ENCODE measurements at places on chromosomes 2 and 18.

DNA sequence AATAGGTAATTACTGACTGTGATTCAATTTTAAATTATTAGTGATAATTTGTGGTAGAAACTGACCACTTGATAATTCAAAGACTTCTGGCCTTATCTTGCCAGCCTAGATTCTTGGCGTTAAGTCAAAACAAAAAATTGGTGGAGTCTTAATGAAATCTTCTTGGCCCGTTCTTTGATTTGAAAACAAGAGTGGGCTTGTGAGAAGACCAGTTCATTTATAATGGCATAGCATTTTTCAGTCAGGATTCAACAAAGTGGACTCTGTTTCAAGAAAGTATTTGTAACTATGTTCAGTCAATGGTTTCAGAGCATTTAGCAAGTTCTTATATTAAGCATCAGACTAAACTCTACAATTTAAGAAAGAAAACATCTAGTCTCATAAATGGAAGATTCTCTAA is 26.0 kb downstream of the ITGA4 start:
- DNase-seq, result no peak

GRCh38 chr2:114175507-114175906 is 266.9 kb upstream of the DPP10 start:
- no peak for DNase-seq

DNA sequence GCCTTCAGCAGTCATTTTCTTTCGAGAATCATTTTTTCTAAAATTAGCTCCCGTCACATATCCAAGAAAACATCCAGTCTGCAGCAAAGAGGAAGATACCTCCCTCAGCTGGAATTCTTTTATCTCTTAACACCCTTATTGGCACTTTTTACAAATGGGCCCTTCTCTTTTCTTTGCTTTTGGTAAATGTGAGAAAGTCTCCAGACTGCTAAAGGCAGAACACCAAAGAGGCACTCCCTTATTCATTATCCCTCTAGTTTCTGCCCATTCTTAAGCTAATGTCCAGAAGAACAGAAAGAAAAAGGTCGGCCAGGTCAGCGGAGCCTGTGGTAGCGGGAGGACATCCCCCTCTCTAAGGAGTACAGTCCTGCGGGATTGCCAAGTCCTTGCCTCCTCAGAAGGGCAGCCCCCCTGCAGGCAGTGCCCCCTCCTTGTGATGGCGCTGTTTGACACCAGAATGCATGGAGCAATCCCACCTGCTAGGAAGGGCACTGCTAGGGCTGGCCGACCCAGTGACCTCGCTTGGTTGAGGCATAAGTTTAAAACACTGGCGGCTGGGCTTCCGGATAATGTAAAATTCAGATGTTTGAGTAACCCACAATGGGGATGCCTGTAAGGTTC is 34.0 kb downstream of the ST6GAL2 start:
- no peak for DNase-seq

- no peak for DNase-seq
Observed at GRCh38 chr2:16330982-16331381, 334.7 kb downstream of the CYRIA start.

GRCh38 chr2:150681120-150681804 is 193.8 kb upstream of the RND3 start:
- no peak for DNase-seq

DNA sequence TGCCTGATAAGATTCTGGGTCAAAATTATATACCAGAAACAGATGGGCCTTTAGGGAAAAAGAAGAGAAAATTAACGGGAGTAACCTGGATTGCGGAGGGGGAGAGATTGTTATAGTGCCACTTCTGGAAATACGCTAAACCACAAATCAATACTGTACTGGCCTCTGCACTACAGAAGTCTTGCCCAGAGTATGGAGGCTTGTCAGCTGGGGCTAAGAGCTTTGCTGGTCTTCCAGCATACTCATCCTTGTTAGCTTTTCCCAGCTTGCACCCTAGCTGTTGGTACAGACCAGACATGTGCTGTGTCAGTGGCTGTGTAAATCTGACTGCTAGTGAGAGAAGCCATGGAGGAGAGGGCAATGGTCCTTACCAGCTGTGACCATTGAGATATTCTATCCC is 8.9 kb downstream of the AGBL5 start:
- DNase-seq, result no peak

GRCh38 chr2:202036601-202037037 is 3.0 kb downstream of the FZD7 start:
- DNase-seq, result no peak

- DNase-seq, result no peak
Observed at GRCh38 chr2:65164426-65164891, 34.6 kb upstream of the RAB1A start.
